ENCODE measurements at places on chromosomes 11 and 22.

- no peak for DNase-seq
Observed at GRCh38 chr22:33787645-33788456, 132.4 kb downstream of the LARGE1 start.

DNA sequence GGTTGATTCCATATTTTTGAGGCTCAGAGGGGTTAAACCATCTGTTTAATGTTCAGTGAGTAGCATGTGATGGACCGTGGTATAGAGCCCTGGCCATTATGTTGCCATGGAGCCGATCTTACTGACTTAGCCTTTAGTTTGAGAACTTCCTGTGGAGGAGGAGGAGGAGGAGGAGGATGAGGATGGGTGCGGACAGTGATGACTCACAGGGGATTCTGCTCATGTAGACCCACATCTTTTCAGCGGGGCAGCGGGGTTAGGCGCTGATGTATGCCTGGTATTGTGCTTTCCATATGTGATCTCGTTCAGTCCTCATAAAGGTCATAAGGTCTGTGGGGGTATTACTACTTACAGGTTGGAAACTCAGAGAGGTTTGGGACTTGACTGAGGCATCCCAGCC, 13.9 kb downstream of the STX3 start:
- DNase-seq: peak; percentile 17

- DNase-seq: no peak
Observed at GRCh38 chr11:112889446-112889845, 71.8 kb upstream of the NCAM1 start.

DNA sequence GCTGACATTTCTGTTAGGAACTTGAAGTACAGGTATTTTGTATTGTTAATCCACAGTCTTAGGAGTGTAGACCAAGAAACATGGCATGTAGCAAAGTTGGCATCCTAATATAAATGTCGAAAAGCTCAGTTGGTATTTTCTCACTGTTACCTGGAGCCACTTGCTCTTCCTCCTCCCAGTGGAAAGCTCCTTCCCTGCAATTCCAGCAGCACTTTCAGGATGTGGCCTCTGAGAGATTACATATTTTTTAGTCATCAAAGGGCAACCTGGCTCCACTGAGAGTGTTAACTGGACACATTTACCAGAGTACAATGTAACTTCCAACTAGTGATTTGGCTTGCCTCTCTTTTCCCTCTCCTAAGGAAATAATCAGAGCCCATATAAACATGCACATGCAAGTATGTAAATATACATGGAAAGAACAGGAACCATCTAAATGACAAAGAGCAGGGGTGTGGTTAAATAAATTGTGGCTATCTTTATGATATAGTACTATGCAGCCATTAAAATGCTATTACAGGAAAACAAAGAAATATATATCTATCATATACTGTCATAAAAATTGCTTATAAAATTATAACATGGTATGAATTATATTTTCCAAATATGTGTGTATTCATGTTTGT, 14.3 kb upstream of the EED start:
- no peak for DNase-seq

GRCh38 chr11:7332962-7333361, 81.3 kb downstream of the SYT9 start:
- DNase-seq: no peak
